ENCODE measurements at places on chromosomes 13 and 19.

- H3K36me3 ChIP-seq = no peaks in the 10 kb centered on the region
- no peak overlapping the region for H3K4me3 ChIP-seq
- H3K4me1 ChIP-seq = peaks cover 27% of the 10 kb centered on the region
- no peak overlapping the region for H3K27ac ChIP-seq
- no peak for DNase-seq
- no peaks in the 10 kb centered on the region for H3K27me3 ChIP-seq
Measured at GRCh38 chr19:11067356-11068113, 21.7 kb upstream of the LDLR start.

GRCh38 chr13:28161370-28161769 is 23.0 kb downstream of the PAN3 start:
- DNase-seq = no peak
- H3K36me3 ChIP-seq = no peaks in the 10 kb centered on the region
- H3K27me3 ChIP-seq = no peaks in the 10 kb centered on the region
- peaks cover 2% of the 10 kb centered on the region for H3K4me1 ChIP-seq
- H3K27ac ChIP-seq = peak overlapping the region; percentile 28

GRCh38 chr13:27172495-27172842 is 858 bp upstream of the USP12 start:
- H3K4me3 ChIP-seq = peak overlapping the region; percentile 97
- H3K27ac ChIP-seq = peak overlapping the region; percentile 93
- peak; percentile 78 for DNase-seq
- H3K36me3 ChIP-seq = no peaks in the 10 kb centered on the region

DNA sequence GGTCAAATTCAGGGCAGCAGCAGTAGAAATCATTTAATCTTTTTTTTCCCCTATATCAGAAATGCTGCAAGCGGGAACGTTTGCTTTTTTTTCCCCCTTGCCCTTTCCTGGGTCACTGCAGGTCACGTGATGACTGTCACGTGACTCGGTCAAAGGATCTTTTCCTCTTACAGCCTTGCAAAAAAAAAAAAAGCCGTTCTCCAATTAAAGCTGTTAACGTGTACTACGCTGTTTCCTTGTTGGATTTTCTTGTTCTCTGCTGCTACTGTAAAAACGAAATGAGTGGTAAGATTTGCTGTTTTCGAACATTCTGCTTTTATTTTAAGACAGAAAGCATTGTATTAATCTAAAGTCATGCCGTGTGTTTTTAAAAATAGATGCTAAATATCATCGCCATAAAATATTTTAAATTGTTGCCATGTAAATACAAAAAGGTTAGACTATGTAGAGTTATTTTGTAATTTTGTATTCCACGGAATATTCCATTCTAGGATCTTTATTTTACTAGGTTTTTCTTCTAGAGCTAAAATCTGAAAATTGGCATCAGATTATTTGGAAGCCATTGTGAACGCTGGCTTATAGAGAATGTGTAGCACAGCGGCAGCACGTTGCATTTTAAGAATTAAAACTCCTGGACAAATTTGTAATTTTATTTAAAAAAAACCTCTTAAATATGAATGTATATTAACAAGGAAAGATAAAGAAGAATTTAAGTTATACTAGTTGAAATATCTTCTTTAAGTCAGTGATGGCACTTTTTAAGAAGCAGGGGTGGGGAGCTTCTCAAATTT is 109.8 kb upstream of the MLNR start:
- peaks cover 11% of the 10 kb centered on the region for H3K36me3 ChIP-seq
- peaks cover 44% of the 10 kb centered on the region for H3K4me1 ChIP-seq
- peak; percentile 87 for DNase-seq
- peak overlapping the region; percentile 67 for H3K4me3 ChIP-seq
- no peaks in the 10 kb centered on the region for H3K27me3 ChIP-seq
- H3K27ac ChIP-seq = no peak overlapping the region

GRCh38 chr13:37216331-37216730 is 110.9 kb upstream of the CSNK1A1L start:
- H3K27ac ChIP-seq = no peak overlapping the region
- H3K4me3 ChIP-seq = no peak overlapping the region
- H3K36me3 ChIP-seq = no peaks in the 10 kb centered on the region
- H3K4me1 ChIP-seq = no peaks in the 10 kb centered on the region
- H3K27me3 ChIP-seq = no peaks in the 10 kb centered on the region

DNA sequence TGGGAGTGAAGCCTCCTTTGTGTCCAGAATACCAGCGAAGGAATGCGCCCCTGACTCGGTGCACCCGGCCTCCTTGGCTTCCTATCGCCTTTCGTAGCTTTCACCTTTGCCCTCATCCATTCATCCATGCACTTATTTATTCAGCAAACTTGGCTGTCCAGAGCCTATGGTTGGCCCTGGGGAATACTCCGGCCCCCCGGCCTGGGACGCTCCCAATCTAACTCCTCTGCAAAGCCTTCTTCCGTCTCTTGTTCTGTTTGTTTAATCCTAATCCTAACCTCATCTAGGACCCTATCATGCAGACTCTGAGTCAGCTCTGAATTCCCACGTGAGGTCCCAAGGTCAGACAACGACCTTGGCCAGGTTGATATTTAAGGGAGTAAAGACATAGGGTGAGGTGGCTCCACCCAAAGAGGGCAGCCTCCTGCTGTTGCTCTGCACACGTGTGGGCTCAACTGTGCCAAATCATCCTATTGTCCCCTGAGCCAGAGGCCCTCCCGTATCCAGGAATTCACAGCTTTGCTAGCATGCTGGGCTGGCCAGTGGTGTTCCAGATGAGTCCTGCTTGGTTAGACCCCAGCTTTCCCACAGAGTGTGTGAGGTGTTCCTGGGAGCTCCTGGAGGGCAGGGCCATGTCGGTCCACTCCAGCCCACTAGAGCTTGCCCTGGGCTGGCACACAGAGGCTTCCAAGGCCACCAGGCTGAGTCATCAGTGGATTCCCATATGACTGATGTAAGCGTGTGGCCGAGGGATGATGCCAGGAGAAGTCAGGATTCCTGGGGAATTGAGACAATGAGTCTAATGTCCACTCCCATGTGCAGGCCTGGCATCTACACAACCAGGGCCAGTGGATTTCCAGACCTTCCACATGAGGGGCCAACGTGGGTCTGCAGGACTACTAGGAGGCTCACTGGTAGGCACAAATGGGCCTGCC is 6.5 kb upstream of the CCNE1 start:
- no peaks in the 10 kb centered on the region for H3K36me3 ChIP-seq
- no peaks in the 10 kb centered on the region for H3K27me3 ChIP-seq
- no peak overlapping the region for H3K27ac ChIP-seq

GRCh38 chr19:40314656-40315055 is 29.5 kb upstream of the AKT2 start:
- peaks cover 26% of the 10 kb centered on the region for H3K36me3 ChIP-seq
- H3K27ac ChIP-seq = peak overlapping the region; percentile 20
- peak; percentile 46 for DNase-seq
- H3K27me3 ChIP-seq = no peaks in the 10 kb centered on the region
- no peak overlapping the region for H3K4me3 ChIP-seq
- peaks cover 12% of the 10 kb centered on the region for H3K4me1 ChIP-seq

- peaks cover 5% of the 10 kb centered on the region for H3K36me3 ChIP-seq
- H3K4me3 ChIP-seq = peak within 1 kb of the TSS; percentile 99
- H3K4me1 ChIP-seq = peaks cover 52% of the 10 kb centered on the region
- peaks cover 3% of the 10 kb centered on the region for H3K27me3 ChIP-seq
- no peak for DNase-seq
Measured at GRCh38 chr19:507286-508203, at the start of gene TPGS1. Gene TPGS1 (plus strand): TSS chr19:507497. CDS start chr19:507507, 10 bp downstream.

GRCh38 chr19:48627201-48627864 is 8.0 kb downstream of the SPHK2 start:
- DNase-seq = no peak
- H3K27me3 ChIP-seq = no peaks in the 10 kb centered on the region
- peaks cover 20% of the 10 kb centered on the region for H3K36me3 ChIP-seq
- H3K4me3 ChIP-seq = no peak overlapping the region
- H3K4me1 ChIP-seq = peaks cover 70% of the 10 kb centered on the region

DNA sequence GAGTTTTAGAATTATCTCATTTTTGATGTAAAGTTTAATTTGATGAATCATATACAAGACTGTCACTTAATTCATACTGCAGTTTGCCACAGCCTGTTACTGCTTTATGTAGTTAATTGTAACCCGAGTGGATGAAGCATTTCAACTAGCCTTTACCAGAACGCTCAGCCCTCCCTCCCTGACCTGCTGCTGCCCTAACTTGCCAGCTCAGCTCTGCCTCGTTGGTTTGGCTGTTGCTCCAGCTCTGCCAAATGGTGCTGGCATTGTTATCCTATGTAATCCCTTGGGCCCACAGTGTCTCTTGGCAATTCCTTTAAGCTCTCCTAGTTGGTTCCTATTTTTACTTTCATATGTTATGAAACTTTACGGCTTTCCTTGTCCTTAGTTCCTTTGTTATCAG is 113.3 kb downstream of the LMO7 start:
- H3K27ac ChIP-seq = no peak overlapping the region
- no peak for DNase-seq
- H3K36me3 ChIP-seq = no peaks in the 10 kb centered on the region
- peaks cover 3% of the 10 kb centered on the region for H3K4me1 ChIP-seq
- H3K4me3 ChIP-seq = no peak overlapping the region

GRCh38 chr19:41626278-41626677 is 596 bp downstream of the CEACAM4 start:
- peaks cover 66% of the 10 kb centered on the region for H3K4me1 ChIP-seq
- peaks cover 5% of the 10 kb centered on the region for H3K36me3 ChIP-seq
- no peaks in the 10 kb centered on the region for H3K27me3 ChIP-seq
- DNase-seq = no peak
- H3K27ac ChIP-seq = peak overlapping the region; percentile 49

- peak overlapping the region; percentile 92 for H3K4me3 ChIP-seq
- peak; percentile 43 for DNase-seq
- peaks cover 9% of the 10 kb centered on the region for H3K36me3 ChIP-seq
- H3K4me1 ChIP-seq = peaks cover 47% of the 10 kb centered on the region
Measured at GRCh38 chr19:16076958-16077611, 790 bp downstream of the TPM4 start.

DNA sequence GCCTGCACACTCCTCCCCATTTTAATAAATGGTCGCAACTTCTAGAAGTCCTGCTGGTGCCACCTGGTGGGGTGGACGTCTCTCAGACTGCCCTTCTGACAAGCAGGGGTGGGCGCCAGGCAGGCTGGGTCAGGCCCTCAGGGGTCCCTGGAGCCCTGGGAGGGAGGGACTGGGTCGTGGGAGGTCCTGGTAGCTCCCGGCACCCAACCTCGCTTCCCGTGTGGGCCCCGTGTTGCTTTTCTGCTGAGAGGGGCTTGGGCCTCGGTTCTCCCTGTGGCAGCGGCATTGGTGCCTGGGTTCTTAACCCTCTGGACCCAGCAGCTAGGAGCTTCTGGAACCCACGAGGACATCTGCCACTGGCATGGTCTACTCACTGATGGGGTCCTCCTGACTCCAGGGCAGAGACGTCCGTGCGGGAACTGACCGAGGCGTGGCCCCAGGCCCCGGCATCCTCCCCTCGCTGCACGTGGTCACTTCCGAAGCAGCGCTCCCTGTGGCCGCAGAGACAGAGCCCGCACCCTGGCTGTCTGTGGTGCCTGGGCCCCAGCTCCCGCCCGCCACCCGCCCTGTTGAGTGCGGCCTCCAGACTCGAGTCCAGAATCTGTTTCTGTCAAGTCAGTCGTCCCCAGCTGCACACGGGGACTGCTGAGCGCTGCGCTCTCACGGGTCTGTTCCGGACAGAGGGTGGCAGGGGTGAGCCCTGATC is 6.0 kb upstream of the TMPRSS9 start:
- no peak overlapping the region for H3K4me3 ChIP-seq
- no peak for DNase-seq
- no peak overlapping the region for H3K27ac ChIP-seq

GRCh38 chr19:34661357-34661756 is 15.6 kb downstream of the SCGB2B2 start:
- H3K4me1 ChIP-seq = no peaks in the 10 kb centered on the region
- no peak overlapping the region for H3K27ac ChIP-seq
- DNase-seq = no peak
- no peaks in the 10 kb centered on the region for H3K27me3 ChIP-seq
- H3K36me3 ChIP-seq = no peaks in the 10 kb centered on the region

DNA sequence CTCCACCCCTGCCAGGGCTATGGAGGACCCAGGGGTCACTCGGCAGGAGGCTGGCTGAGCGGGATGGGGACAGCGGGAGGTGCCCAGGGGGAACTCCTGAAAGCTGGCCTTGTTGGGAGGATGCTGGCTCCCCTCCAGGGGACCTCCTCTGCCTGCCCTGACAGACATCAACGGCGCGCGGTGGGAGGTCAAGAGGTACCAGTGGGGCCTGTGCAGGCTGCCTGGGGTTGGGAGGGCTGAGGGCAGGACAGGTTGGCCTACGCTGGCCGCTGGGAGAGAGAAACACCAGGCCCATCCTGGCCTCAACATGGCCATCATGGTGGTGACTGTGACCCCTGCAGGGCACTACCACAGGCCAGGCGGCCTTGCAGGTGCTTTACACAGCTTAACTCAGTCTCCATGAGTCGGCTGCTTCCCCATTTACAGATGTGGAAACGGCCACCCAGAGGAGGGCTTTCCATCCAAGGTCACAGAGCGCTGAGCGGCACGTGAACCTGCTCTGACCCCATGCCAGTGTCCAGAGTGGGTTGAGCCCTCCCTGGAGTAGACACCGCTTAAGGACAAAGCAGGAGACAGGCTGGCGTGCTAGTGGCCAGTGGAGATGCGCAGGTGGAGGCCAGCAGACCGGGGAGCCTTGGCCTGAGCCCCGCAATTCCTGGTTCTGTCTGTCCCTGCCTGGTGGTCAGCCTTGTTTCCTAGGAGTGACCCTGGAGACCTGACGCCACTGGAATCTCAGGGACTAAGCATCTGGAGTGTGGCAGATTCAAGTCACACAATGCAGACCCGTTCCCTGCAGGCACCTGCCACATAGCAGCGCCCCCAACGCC is 27.6 kb downstream of the CEBPG start:
- H3K27ac ChIP-seq = no peak overlapping the region
- H3K36me3 ChIP-seq = no peaks in the 10 kb centered on the region
- peaks cover 42% of the 10 kb centered on the region for H3K4me1 ChIP-seq
- DNase-seq = no peak

- no peak overlapping the region for H3K4me3 ChIP-seq
- no peaks in the 10 kb centered on the region for H3K4me1 ChIP-seq
- H3K27ac ChIP-seq = no peak overlapping the region
- no peaks in the 10 kb centered on the region for H3K27me3 ChIP-seq
- H3K36me3 ChIP-seq = no peaks in the 10 kb centered on the region
Measured at GRCh38 chr13:43118521-43118920, 95.1 kb downstream of the DNAJC15 start.

- no peaks in the 10 kb centered on the region for H3K4me1 ChIP-seq
- H3K27me3 ChIP-seq = no peaks in the 10 kb centered on the region
- no peaks in the 10 kb centered on the region for H3K36me3 ChIP-seq
- H3K27ac ChIP-seq = no peak overlapping the region
Measured at GRCh38 chr19:43811837-43812236, 9.6 kb upstream of the LYPD5 start.

- H3K27me3 ChIP-seq = no peaks in the 10 kb centered on the region
- DNase-seq = no peak
- H3K27ac ChIP-seq = no peak overlapping the region
- H3K4me3 ChIP-seq = no peak overlapping the region
- no peaks in the 10 kb centered on the region for H3K36me3 ChIP-seq
- no peaks in the 10 kb centered on the region for H3K4me1 ChIP-seq
Measured at GRCh38 chr13:23949736-23950135, 52.4 kb upstream of the C1QTNF9B start.
